ENCODE measurements at places on chromosomes 1 and 21. TPM values are rescaled to one million over a fixed set of nuclear protein-coding genes. Genes with fewer than 3 reads are reported as not detected.

The PLD5 gene
- 0.94 TPM for total RNA-seq

- DNase-seq: no peak
Measured at GRCh38 chr1:47424336-47424982, 8.4 kb downstream of the FOXE3 start.

GRCh38 chr1:234014208-234014607, 109.7 kb downstream of the SLC35F3 start:
- DNase-seq: no peak

The PRAMEF20 gene
- total RNA-seq: not detected

DNA sequence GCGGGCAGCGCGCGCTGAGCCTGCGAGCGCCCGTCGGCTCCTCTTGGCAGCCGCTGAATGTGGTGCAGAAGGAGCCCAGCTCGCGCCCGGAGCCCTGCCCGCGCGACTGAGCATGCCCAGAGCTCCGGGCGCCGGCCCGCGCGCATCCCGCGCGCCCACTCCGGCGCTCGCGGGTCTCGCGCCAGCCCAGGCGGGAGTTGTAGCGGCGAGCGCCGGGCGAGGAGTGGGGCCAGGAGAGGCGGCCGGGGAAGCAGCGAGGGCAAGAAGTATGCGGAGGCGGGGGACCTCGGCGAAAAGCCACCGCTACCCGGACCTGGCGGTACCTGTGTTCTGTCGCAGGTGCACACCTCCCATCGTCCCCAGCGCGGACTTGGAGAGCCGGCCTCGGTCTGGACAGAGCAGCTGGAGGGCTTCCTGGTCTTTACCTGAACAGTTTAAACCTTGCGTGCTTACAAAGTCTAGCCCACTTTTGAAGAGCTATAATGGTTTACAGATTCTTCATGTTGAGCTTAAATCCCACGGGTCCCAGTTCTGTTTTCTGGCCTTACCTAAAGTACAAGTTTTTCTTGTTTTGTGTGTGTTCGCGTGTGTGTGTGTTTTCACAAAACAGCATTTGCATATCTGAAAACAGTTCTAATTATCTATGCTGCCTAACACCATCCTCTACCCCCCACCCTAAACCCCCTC, at the start of gene DDAH1:
DDAH1 (minus strand) TSS at position 61 of the 687 bp plus-strand sequence. CDS start 114 bp downstream, outside the sequence.
- peak; percentile 78 for DNase-seq

DNA sequence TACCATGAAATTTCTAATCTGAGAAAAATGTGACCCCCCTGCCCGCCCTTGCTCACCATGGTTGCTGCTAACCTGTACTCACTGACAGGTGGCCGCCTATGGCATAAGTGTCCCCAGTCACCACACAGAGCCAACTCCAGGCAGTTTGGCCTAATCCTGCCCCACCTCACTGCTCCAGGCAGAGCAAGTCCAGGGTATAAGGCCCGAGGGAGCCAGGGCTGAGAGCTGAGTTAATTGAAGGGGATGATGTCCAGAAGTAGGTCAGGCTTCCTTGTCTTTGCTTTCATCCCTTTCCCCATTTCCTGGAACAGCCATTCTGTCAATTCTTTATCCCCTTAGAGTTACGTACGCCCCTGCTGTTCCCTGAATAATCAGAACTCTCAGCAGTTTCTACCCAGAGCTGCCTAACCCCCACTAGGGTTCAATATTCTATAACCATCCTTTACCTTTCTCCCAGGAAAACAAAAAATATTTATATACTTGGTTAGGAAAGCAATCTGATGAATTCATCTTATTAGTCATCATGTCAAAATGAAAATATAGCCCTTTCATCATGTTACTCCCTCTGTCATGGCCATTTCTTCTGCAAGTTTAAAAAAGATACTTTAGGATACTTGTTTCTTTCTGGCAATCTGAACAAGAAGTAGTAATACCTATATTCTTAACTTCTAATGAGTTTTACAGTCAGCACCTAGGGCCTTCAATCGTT, 29.4 kb upstream of the CD101 start:
- DNase-seq: no peak

DNA sequence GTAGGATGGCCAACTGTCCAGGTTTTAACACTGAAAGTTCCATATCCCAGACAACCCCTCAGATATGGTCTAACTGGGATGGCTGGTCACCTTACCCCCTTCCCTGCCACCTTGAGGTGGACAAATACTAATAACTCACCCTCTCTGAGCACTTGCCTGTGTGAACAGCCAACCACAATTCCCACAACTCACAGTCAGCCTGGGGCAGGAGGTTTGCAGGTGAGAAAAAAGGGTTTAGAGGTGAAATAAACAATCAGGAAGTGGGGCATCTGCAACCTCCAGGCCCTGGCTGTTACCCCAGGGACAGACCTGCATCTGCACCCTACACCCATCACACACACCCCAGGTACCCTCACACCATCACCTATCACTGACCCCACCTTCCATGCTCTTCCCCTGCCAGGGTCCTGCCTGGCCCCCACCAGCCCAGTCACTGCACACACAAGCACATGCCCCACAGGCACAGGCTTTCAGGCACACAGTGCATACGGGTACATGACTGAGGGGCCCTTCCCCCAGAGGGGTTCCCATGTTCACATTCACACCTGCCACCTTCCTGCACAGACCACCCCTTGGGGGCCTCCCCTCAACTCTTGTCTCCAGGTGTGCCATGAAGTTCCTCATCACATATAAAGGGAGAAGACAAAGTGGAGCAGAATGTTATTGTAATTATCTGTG, 679.5 kb downstream of the MATN1 start:
- DNase-seq: peak; percentile 35

GRCh38 chr1:40094466-40095110, 2.5 kb downstream of the PPT1 start:
- no peak for DNase-seq

The LCE7A gene
- not detected for total RNA-seq

- DNase-seq: no peak
Measured at GRCh38 chr1:167612587-167613385, 17.2 kb upstream of the RCSD1 start.

The IFNGR2 gene
- 110 TPM for total RNA-seq

DNA sequence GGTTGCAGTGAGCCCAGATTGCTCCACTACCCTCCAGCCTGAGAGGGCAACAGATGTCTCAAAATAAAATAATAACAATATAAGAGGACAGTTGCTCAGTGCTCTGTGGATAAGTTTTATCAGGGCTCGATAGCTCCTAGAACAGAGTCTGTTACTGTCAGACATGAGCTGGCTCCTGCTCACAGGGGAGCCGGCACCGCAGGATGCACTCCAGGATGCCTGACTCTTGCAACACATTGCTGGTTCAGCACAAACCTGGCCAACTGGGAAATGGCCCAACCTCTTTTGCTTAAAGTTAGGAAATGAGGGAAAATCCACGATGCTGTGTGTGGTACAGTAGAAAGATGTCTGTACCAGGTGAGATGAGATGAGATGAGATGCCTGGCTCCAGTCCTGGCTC, 5.8 kb upstream of the CTSE start:
- DNase-seq: no peak

DNA sequence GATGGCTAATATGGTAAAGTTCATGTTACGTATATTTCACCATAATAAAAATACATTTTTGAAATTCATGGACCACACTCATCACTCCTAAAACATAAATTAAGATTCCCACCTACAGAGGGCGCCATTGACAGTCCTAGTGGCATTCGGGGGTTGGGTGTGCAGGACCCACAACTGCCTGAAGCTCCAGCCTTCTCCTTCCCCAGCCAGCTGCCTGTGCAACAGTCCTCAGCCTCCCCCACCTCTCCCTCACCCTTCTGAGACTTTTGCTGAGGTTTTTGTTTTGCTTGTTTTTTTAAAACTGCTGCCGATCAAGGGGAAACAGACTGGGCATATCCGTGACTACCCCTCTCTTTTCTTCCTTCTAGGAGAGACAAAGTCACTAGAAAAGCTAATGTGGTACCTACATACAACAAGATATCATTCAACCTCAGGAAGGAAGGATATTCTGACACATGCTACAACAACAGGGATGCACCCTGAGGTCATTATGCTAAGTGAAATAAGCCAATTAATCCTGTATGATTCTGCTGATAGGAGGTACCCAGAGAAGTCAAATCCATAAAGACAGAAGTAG, 9.2 kb upstream of the EVA1C start:
- no peak for DNase-seq

- no peak for DNase-seq
Measured at GRCh38 chr1:39648496-39648895, 9.1 kb upstream of the HEYL start.

The STIL gene
- 5.0 TPM for total RNA-seq

Measured in spleen (tissue), 13 donors.